ENCODE measurements at places on chromosomes 3 and 15.

DNA sequence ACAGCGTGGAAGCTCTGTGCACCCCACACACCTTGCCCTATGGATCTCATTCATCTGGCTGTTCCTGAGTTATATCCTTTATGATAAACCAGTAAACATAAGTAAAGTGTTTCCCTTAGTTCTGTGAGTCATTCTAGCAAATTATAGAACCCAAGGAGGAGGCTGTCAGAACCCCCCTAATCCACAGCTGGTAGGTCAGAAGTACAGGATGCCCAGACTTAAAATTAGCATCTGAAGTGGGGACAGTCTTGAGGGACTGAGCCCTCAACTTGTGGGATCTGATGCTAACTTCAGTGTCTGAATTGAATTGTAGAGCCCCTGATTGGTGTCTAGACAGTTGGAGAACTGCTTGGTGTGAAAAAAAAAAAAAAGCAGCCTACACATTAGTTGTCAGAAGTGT, 75.1 kb downstream of the B3GNT5 start:
- ATAC-seq = no peak

GRCh38 chr3:72031581-72031980, 246.6 kb upstream of the PROK2 start:
- no peak for ATAC-seq

DNA sequence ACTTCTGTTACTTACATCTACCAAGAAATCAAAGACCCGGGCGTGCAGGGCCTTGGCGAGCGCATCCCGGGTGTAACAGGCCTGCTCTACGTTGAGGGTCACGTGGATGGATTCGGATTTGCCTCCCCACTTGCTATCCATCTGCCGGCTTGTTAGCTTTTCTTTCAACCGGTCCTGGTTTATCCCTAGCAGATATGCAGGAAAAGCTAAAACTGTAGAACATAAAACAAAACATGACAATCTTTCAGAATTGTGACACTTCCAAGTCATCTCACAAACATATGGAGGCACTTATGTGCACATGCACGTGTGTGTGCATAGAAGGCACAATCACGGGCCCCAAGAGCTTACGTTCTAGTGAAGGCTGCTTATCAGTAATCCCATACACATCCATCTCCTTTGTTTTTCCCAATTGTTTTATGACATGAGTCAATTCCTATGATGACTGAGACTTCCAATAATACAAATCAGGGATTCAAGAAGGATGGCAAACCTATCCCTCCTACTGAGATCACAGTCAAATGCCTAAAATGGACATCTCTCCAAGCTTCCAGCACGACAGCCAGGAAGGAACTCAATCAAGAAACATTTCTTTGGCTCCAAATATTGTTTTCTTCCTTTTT, 11.3 kb downstream of the LDHAL6B start:
- no peak for ATAC-seq

GRCh38 chr15:82750831-82751180, 41.1 kb upstream of the AP3B2 start:
- ATAC-seq = peak; percentile 52

DNA sequence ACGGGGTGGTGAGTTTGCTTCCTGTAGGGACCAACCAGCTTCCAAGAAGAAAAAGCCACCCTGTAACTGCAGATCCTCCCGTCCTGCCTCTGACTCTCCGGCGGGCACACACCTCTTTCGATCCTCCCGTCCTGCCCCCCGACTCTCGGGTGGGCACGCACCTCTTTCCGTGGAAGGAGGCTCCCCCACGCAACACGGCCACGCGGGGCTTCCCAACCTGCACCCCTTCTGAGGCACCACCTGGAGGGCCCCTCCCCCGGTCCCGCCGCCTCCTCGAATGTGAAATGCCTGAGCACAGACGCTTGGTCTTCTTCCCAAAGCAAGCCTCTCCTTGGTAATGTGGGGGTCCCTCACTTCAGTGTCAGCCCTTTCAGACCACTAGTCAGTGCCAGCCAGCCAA, 7.3 kb downstream of the ADAMTS17 start:
- ATAC-seq = no peak

DNA sequence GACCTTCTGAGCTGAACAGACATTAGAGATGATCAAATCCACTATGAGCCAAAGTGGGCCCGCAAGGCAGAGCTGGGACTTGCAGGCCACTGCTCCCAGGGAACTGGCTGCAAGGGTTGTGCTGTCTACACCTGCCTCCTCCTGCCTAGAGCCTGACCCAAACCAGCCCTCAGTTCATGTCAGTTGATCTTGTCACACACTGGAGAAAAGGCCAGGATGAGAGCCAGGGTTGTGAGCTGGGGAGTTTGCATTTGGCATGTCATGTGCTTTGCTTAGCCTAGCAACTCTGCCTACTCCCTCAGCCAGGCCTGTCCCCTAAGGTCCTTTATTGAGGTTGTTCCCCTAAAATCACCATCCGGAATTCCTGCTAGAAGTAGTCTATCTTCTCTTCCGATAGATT, 67.8 kb downstream of the RAB11A start:
- no peak for ATAC-seq
